Activated CD4-positive, alpha-beta T cell treated with anti-CD3 and anti-CD28 coated beads for 48 hours (primary cell): ENCODE measurements at places on chromosomes 5 and 9.
A peak's percentile ranks its signal among the peaks of the same experiment; 100 is the strongest.

DNA sequence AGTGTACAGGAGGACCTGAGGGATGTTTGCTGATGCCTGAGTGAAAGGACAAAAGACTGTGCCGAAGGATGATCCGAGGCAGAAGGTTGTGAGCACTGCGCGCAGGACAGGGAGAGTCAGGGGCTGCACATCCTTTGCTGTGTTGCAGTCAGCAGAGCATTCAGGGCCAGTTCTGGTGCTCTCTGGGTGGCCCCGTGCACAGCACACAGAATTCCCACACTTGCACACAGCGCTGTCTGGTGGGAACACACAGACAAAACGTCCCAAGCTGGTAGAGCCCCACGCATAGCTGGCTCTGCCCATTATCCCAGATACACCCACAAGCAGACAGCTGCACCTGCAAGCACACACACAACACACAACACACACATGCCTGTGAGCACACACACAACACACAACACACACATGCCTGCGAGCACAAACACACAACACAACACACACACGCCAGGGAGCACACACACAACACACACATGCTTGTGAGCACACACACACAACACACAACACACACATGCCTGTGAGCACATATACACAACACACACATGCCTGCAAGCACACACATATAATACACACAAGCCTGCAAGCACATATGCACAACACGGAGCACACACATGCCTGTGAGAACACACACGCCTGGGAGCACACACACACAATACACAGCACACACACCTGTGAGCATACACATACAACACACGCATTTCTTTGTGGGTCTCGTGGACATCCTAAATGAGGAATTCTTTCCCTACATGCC, 74.4 kb downstream of the FGF18 start:
- DNase-seq = no peak

DNA sequence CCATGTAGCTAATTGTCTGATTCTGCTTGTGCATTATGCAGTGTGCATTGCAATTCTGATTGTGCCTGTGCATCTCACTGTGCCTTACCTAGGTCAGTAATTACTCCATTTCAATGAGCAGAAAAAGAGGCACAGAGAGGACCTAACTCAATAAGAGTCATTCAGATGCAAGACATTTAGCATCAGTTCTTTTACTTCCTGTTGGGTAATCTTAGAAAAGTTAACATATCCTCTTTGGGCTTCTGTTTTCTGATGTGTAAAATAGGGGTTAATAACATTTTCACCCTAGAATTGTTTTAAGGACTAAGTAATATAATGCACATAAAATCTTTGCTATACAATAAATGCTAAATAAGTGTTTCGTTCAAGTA, 7.0 kb upstream of the DCTN4 start:
- DNase-seq = no peak

DNA sequence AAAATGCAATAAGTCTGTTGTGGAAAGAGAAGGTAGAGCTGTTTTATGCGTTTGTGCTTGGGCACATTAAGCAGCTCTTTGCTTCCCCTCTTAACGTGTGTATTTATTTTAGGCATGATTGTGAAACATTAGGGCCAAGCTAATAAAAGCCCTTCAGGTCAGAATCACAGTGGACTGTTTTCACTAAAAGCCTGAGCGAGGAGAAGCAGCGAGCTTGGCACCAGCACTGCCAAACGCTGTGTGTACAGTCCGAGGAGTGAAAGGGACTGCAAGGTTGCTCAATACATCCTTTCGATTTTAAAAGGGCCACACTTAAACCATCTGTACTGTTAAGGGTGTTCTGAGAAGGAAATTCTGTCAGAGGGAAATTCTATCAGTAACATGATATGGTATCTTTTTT, 107.2 kb upstream of the CKMT2 start:
- no peak for DNase-seq

GRCh38 chr9:130138791-130139190, 33.4 kb upstream of the NCS1 start:
- DNase-seq = peak; percentile 25

- DNase-seq = no peak
Observed at GRCh38 chr9:109941771-109942170, 161.8 kb downstream of the PALM2AKAP2 start.

DNA sequence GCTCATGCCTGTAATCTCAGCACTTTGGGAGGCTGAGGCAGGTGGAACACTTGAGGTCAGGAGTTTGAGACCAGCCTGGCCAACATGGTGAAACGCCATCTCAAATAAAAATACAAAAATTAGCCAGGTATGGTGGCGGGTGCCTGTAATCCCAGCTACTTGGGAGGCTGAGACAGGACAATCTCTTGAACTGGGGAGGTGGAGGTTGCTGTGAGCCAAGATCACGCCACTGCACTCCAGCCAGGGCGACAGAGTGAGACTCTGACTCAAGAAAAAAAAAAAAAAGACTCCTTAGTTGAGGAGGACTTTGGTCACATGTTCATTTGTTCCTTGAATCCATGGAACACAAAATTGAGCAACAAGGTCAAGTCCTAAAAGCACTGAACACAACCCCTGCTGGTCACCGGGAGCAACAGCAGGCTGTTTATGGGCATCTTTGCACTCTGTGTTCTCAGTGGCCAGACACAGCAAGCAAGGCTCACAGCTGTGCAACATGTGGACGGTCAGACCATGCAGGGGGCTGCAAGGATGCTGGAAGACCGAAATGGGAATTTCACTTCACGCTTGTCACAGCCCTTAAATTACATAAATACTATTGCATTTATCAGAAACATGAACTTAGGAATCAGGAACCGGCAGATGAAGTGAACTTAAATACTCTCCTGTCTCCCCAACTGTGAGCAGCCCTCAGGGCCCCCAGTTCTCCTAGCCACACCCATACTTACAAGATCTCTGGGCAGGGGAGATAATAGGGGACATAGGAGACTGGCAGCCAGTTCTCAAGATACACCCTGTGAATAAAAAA, 2.8 kb downstream of the GBGT1 start:
- DNase-seq = peak; percentile 58

DNA sequence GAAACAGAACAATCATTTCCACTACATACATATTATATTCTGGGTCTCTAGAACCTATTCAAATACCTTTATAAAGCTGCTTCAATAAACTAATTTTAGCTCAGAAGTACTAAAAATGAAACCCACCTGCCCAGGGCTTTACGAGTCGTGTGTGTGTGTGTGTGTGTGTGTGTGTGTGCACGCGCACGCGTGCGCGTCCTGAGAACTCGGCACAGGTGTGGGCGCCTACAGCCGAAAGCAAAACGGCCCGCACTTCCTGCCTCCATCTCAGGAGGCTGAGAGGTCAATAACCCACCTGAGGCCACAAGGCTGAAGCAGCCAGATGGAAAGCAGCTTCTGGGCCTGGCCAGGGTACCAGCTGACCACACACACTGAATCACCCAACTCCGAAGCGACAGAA, 3.0 kb downstream of the CLPTM1L start:
- no peak for DNase-seq

- no peak for DNase-seq
Observed at GRCh38 chr5:64158827-64159226, 6.8 kb upstream of the RNF180 start.

- DNase-seq = no peak
Observed at GRCh38 chr9:135213566-135213965, 126.1 kb downstream of the OLFM1 start.

DNA sequence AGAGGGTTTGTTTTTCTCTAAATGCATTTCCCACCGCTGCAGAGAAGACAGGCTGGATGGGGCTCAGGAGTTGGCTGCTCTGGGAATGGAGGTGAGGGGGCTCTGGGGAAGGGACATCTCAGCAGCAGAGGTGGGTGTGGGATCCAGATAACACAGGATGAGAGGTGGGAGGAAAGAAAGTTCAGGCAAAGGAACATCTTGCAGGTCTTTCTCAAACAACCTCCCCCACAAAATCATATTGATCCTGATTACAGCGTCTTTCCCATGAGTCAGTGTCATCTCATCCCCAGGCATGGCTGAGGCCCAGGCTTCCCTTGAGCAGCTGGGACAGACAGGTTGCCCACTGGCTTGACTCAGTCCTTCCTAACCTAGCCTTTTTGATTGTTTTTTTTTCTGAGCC, 11.3 kb upstream of the ACSL6 start:
- peak; percentile 69 for DNase-seq
